ENCODE measurements at places on chromosomes 16 and 17.

- DNase-seq, result peak; percentile 1
Observed at GRCh38 chr17:80393241-80393890, 21.6 kb upstream of the ENDOV start.

DNA sequence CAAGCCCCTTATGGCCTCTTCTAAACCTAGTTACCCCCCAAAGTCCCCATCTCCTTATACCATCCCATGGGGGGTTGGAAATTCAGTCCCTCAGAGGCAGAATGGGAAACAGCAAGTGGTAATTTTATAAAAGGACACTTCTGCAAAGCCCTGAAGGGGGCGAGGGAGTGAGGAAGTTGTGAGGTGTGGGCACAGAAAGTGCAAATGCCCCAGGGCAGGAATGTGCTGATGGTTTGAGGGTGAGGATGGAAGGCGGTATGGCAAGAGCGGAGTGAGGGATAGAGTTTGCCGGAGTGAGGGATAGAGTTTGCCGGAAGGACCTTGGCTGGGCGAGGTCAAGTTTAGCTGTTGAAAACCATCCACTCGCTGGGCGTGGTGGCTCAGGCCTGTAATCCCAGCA lies 52.7 kb downstream of the HAPSTR1 start:
- DNase-seq, result no peak

- DNase-seq, result no peak
Observed at GRCh38 chr17:36001862-36002603, 680 bp upstream of the CCL15 start.

- DNase-seq, result peak; percentile 90
Observed at GRCh38 chr17:48678141-48678971, 44.0 kb downstream of the PRAC1 start.

GRCh38 chr16:88062341-88063210 lies 111.3 kb downstream of the BANP start:
- DNase-seq, result no peak

- DNase-seq, result peak; percentile 30
Observed at GRCh38 chr17:7839190-7839875, 5.3 kb downstream of the KDM6B start.

DNA sequence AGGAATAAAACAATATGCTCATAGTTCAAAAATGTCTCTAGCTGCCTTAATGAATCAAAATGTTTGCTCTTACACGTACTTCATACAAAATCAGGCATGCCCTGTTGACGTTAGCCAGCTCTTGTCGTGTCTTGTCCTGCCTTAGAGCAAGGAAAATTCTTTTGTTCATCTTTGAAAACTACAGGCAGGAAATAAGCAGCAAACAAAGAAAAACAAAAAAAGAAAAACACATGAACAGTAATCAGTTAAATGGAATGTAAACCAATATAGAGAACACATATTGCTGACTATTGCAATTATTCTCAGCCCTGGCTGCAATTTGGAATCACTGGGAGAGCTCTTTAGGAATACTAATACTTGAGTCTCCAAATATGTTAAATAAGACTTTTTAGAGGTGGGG lies 1.7 kb downstream of the CAPNS2 start:
- no peak for DNase-seq

- DNase-seq, result no peak
Observed at GRCh38 chr17:48579760-48580554, 1.8 kb upstream of the HOXB4 start.

DNA sequence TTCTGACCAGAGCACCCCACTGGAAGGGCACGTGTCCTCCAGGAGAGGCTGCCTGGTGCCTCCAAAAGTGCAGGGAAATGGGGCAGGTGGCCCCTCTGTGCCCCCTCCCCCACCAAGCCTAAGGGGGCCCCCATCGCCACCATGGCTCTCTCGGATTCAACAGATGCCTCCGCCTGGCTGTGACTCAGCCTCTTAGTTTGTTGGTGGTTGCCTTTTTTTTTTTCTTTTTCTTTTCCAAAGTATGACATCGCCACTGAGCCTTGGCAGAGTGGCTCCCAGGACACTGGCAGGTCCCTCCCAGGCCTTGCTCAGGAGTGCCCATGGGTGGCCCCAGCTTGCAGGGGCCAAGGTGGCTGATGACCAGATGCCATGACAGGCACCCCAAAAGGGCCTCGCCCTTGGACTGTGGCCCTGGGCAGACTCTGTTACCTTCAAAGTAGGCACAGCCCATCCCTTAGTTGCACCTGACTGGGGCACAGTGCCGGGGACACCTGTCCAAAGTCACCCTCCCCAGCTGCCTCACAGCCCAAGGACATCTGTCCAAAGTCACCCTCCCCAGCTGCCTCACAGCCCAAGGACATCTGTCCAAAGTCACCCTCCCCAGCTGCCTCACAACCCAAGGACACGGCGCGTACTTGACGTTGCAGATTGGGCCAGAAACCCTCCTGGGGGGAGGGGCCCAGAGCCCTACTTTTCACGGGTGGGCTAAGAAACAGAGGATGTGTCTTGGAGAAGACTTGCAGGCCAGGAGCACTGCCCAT lies 29.6 kb downstream of the NPTX1 start:
- DNase-seq, result no peak

- no peak for DNase-seq
Observed at GRCh38 chr17:70653850-70654249, 484.5 kb downstream of the KCNJ2 start.

DNA sequence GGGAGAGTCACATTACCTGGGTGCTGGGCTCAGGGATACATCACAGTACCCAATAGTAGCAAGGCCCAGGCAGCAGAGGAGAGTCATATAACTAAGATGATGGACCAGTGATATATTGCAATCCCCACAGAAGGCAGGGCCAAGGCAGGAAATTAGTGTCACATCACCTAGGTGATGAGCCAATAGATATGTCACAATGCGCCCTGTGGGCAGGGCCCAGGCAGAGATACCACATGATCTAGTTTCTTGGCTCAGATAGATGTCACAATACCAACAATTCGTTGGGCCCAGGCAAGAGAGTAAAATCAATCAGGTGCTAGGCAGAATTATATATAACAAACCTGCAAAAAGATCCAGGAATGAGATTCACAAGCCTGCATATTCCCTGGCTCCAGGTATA lies 2111.5 kb downstream of the TP53TG3F start:
- no peak for DNase-seq

DNA sequence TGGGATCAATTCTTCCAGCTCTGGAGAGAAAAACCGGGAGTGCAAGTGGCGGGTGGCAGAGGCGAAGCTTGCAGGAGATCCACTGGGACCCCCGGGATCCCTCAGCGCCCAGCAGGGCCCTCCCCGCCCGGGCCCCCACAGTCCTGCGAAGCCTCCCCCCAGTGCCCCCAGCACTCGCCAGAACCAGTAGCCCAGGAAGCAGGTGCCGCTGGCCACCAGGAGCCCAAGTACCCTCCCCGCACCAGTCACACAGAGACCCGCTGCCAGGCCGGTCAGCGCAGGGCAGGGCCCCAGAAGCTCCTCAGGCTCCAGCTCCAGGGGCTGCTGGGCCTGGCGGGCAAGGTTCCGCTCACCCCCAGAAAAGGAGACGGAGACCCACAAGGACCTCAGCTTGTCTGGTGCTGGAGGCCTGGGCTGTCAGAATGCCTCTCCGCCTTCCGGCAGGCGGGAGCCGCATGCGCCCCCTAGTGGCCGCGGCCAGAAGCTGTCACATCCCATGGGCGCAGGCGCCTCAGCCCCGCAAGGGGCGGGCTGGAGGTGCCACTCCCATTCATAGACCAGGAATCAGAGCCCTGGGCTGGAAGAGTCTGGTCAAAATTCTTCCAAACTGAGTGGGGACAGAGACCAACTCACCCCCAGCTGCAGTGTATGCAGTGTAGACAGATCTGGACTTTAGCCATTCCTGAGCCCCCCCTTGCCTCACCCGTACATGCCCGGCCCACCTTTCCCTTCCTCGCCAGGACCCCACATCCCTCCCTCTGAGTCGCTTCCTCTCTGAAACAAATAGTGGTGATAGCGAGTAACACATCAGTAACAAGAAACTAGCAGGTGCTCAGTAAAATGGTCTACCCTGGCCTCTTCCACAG lies 1002.3 kb downstream of the KCNJ18 start:
- peak; percentile 49 for DNase-seq
